ENCODE measurements at places on chromosomes 4 and X. TPM values are rescaled to one million over a fixed set of nuclear protein-coding genes. Genes with fewer than 3 reads are reported as not detected.

DNA sequence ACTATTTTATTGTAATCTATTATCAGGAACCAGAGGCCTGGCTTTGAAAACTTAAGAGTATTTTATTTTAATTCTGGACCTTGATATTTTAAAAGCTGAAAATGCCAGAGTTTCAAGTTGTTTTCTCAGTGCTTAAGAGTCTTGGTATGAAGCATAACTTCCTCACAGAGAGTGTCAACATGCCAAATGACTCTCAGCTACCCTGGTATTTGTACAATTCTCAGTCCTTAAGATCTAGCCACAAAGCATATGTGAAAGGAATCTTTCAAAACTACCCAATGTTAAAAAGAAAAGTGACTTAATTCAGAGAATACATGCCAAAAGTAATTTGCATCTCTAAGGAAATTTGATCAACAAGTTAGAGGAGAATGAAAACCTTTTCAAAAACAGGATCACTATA, 171.9 kb downstream of the DKK2 start:
- DNase-seq, result no peak
- no peak overlapping the region for H3K27ac ChIP-seq
- H3K4me3 ChIP-seq, result no peak overlapping the region
- no peaks in the 10 kb centered on the region for H3K4me1 ChIP-seq
- no peaks in the 10 kb centered on the region for H3K36me3 ChIP-seq
- H3K27me3 ChIP-seq, result no peaks in the 10 kb centered on the region

The PROM1 gene
- total RNA-seq, result 3.3 TPM

DNA sequence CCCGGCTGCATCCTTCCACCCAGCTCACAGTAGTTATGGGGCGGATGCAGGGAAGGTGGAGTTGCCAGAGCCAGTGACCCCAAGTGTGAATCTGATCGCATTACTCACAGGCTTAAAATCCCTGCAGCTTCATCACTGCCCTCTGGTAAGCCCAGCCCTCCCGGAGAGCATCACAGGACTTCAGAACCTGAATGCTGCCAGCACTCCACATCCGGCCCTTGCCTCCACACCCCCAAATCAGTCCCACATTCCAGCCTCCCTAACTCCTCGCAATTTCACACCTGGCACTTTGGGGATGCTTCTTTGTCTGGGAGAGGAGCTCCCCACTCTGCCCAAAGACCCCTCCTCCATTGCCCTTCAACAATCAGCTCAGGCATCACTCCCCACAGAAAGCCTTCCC, 15.6 kb downstream of the RASL11B start:
- H3K27me3 ChIP-seq, result no peaks in the 10 kb centered on the region
- no peak overlapping the region for H3K27ac ChIP-seq
- peaks cover 6% of the 10 kb centered on the region for H3K36me3 ChIP-seq

The ETDA gene
- not detected for total RNA-seq

- H3K27me3 ChIP-seq, result no peaks in the 10 kb centered on the region
- no peaks in the 10 kb centered on the region for H3K4me1 ChIP-seq
- DNase-seq, result no peak
Observed at GRCh38 chrX:19814240-19814639, 73.2 kb downstream of the SH3KBP1 start.

- H3K4me3 ChIP-seq, result no peak overlapping the region
- H3K36me3 ChIP-seq, result no peaks in the 10 kb centered on the region
- DNase-seq, result no peak
- peaks cover 5% of the 10 kb centered on the region for H3K4me1 ChIP-seq
Observed at GRCh38 chrX:96551322-96551872, 133.2 kb upstream of the DIAPH2 start.

DNA sequence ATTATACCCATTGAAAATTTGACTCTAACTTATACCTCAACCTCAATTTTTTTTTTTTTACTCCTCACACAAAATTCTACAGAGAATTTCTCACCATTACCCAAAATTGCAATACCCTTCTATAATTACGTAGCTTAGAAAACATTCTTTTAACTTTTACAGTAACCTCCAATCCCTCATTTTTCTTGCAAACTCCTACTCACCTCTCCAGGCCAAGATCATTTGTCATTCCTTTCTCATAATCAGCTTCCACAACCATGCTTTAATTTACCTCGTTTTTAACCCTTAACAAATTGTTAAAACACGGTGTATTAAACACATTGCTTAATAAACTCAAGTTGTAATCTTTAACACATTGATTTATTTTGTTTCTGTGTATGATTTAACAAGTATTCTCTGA, 289.7 kb upstream of the TRAM1L1 start:
- H3K27me3 ChIP-seq, result no peaks in the 10 kb centered on the region
- no peaks in the 10 kb centered on the region for H3K4me1 ChIP-seq

GRCh38 chr4:57854748-57855147, 744.6 kb upstream of the IGFBP7 start:
- no peak overlapping the region for H3K27ac ChIP-seq
- no peak for DNase-seq
- H3K36me3 ChIP-seq, result no peaks in the 10 kb centered on the region
- H3K4me1 ChIP-seq, result peaks cover 5% of the 10 kb centered on the region
- H3K4me3 ChIP-seq, result peak overlapping the region; percentile 12

GRCh38 chr4:13516315-13516860, 27.9 kb downstream of the NKX3-2 start:
- H3K4me1 ChIP-seq, result no peaks in the 10 kb centered on the region
- H3K36me3 ChIP-seq, result no peaks in the 10 kb centered on the region
- no peak for DNase-seq
- H3K27me3 ChIP-seq, result no peaks in the 10 kb centered on the region
- H3K27ac ChIP-seq, result no peak overlapping the region

The WDFY3 gene
- 103 TPM for total RNA-seq

The C1QTNF7 gene
- total RNA-seq, result 33.2 TPM

DNA sequence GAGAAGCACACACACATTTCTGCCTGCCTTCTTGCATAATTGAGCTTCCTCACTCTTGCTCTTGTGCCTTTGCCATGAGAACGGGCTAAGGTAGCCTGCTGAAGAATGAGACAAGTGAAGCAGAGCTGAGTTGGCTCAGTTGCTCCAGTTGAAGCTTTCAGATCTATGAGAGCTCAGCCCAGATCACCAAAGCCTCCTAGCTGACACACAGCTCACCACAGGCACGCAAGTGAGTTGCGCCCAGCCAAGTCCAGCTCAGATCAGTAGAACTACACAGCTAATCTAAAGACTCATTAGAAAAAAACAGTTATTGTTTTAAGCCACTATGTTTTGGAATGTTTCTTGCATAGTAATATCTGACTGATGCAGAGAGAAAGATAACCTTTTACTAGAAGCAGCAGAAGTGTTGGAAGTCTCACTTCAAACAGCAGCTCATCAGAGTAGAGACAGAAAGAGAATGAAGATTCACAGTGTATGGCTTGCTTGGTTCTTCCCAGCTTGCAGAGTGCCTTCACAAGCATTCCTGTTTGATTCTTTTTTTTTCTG, 362.4 kb downstream of the MID1IP1 start:
- no peaks in the 10 kb centered on the region for H3K27me3 ChIP-seq
- H3K36me3 ChIP-seq, result no peaks in the 10 kb centered on the region
- H3K27ac ChIP-seq, result no peak overlapping the region
- peaks cover 3% of the 10 kb centered on the region for H3K4me1 ChIP-seq

- H3K4me1 ChIP-seq, result peaks cover 69% of the 10 kb centered on the region
- peaks cover 24% of the 10 kb centered on the region for H3K36me3 ChIP-seq
- no peaks in the 10 kb centered on the region for H3K27me3 ChIP-seq
- no peak for DNase-seq
Observed at GRCh38 chr4:39970671-39971640, 6.8 kb downstream of the PDS5A start.

The MTTP gene
- 0.57 TPM for total RNA-seq

GRCh38 chr4:1038948-1039492, 27.6 kb downstream of the FGFRL1 start:
- peak overlapping the region; percentile 29 for H3K27ac ChIP-seq
- no peaks in the 10 kb centered on the region for H3K36me3 ChIP-seq
- H3K4me3 ChIP-seq, result no peak overlapping the region
- DNase-seq, result no peak
- H3K27me3 ChIP-seq, result peaks cover under 1% of the 10 kb centered on the region

The GAGE12E gene
- not detected for total RNA-seq

GRCh38 chr4:8537041-8537461, 43.1 kb upstream of the GPR78 start:
- H3K4me3 ChIP-seq, result peak overlapping the region; percentile 8
- DNase-seq, result no peak
- H3K4me1 ChIP-seq, result no peaks in the 10 kb centered on the region
- H3K27ac ChIP-seq, result no peak overlapping the region
- H3K36me3 ChIP-seq, result no peaks in the 10 kb centered on the region

Data from esophagus muscularis mucosa (tissue), 4 donors.